ENCODE measurements at places on chromosomes 5 and 9.

DNA sequence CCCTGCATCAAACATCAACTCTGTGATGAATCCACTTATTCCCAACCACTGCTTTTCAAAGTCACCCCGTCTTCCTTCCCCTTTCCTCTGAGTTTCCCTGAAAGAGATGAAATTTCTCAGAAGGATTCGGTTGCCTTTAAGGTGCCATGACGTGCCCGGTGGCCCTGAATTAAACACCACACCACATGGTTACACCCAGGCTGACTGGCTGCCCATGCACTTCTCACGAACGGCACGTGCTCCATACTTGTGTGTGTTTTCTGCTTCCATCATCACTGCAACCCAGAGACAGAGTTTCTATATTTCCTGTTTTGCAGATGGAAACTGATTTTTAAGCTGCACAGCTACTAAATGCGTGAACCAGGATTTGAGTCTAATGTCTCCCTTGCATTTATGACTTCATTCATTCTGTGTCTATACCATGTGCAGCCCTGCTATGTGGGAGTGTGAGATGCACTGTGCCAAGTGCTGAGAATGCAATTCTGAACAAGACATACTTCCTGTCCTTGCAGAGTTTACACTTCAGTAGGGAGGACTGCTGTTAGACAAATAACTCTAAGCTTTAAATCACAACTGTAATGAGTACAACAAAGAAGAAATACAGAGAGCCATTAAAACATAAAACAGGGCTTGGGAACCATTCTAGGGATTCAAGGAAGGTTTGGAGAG lies 162.9 kb downstream of the NXNL2 start:
- DNase-seq = no peak

DNA sequence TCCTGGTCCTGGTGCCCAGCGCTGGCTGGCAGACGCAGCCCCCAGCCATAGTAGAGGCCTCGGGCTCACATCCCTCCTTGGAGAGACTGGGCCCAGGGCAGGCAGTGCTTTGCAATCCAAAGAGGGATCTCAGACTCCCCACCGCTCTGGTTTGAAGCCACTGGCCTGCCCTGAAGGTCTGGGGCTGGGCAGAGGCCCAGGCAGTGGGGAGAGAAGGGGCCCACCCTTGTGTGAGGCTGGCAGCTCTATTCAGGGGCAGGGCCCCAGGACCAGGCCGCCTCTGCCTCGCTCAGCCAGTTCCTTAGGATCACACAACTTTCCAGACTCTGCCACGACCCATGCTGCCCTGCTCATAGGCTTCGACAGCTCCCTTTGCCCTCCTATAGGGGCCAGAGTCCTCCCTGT lies 10.7 kb upstream of the SEC16A start:
- no peak for DNase-seq

DNA sequence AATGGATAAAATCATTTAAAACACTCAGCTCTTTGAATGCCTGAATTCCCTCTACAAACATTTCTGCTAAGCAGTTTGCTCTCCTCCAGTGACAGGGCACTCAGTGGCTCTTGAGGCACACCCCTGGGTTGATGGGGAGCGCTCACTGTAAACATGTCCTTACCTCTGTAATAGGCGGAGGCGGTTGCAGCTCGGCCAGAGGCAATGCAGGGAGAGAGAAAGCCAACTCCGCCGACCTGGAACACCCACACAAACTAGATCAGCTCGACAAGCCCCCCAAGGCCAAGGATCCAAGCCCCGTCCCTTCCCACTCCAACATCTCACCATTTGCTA lies 329 bp downstream of the CDC23 start:
- DNase-seq = peak; percentile 5

GRCh38 chr5:11640158-11640873 lies 263.9 kb downstream of the CTNND2 start:
- DNase-seq = no peak

GRCh38 chr9:137247135-137247915 lies 3.8 kb upstream of the STPG3 start:
- no peak for DNase-seq

GRCh38 chr5:75496026-75496425 lies 15.4 kb downstream of the CERT1 start:
- no peak for DNase-seq

- DNase-seq = peak; percentile 54
Measured at GRCh38 chr9:12776513-12777055, 1.8 kb downstream of the LURAP1L start.

- no peak for DNase-seq
Measured at GRCh38 chr5:170599756-170600155, 95.9 kb downstream of the KCNIP1 start.

DNA sequence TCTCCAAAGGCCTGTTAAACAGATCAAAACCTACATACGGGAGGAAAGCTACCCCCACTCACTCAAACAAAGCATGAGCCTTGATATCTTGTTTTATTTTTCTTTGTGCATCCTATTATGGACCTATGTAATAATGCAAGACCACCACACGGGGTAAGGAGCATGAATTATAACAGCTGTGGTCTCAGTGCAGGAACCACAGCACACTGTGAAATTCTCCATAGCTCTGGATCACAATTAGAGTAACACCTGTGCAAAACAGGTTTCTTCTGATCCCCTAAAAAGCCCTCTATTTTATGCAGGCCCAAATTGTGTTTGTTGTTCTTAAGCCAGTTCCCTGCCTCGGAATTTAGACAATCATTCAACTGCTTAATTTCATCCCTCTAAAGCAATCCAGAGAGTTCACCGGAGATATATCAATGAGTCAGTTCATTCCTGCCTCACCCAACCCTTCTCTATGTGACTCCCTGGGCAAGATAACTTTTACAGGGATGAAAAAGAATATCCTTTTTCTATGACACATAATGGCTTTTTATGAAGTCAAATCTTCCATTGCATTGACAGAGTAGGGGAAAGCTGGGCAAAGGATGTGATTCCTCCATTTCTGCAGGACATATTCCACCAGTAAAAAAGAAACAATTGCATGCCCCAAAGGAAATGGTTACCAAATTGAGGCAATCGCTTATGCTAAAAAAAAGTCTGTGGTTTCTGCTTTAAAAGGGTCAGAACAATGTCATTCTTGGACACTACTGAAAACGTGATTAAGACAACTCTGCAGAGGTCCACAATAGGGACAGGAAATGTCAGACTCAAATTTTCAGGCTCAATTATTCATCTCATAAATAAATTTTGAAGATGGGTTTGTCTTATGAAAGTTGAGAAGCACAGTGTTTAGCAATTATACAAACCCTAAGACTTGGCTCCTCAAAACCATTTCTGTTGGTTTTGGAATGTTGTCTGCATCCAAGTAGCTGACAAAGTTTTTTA lies 41.6 kb upstream of the FST start:
- DNase-seq = peak; percentile 55

- DNase-seq = no peak
Measured at GRCh38 chr9:126607731-126608130, 6.0 kb upstream of the LMX1B start.

GRCh38 chr5:16615741-16616535 lies 859 bp downstream of the RETREG1 start:
- no peak for DNase-seq

GRCh38 chr9:27094640-27095298 lies 14.3 kb upstream of the TEK start:
- DNase-seq = peak; percentile 95

- peak; percentile 2 for DNase-seq
Measured at GRCh38 chr9:117448066-117448465, 33.2 kb upstream of the ASTN2 start.

Measured in fibroblast of skin of back (primary cell).